Fibroblast of pulmonary artery (primary cell): ENCODE measurements at places on chromosomes 6 and 20.

DNA sequence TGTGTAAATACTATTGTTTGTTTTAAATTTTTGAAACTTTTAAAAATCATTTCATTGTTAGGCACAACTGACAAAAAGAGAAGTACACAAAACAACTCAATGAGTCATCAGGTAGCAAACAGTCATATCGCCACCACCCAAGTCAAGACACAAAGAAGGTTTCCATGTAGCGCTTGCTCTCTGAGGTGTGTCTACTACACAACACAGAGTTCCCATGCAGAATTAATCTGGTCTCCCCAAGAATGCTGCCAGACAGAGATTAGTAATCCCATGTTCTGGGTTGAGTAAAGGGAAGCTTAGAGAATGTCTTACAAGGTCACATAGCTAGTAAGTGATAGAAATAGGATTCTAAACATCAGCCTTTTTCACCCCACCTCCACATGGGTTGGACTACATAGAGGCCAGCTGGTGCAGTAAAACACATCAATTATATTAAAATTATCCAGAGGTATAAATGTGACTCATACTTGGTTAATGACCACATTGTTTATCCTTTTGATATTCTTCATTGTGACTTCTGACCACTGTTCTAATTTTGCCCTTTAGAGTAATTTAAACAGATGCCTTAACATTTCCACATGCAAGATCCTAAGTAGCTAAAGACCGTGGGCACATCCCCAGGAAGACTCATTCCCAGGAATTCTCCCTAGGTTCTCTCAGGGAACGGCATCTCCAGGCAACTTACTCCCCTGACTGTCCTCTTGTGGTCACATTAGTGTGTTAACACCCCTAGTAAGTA, 413.5 kb downstream of the PRKN start:
- DNase-seq: no peak

- no peak for DNase-seq
Observed at GRCh38 chr6:4660377-4661321, 115.6 kb upstream of the CDYL start.

DNA sequence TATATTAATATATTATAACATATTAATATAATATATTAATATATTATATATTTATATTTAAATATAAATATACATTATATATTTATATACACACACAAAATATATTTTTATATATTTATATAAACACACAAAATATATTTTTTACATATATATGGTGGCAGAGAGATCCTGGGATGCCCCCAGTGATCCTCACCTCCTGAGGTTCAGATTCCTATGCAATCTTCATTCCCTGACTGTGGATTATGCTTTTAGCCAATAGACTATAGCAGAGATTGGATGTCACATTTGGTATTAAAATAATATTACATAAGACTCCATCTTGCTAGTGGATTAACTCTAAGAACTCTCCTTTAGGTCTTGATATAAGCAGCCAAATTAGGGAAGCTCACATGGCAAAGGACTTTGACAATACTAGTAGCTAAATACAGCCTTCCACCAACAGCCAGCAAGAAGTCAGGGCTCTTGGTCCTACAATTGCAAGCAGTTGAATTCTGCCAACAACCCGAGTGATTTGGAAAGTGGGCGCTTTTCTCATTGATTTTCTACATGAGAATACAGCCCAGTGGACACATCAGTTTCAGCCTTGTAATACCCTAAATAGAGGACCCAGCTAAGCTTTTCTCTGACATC, 681.0 kb downstream of the C6orf118 start:
- no peak for DNase-seq

GRCh38 chr6:43740961-43741764, 28.8 kb upstream of the VEGFA start:
- DNase-seq: no peak
